Left lung (tissue), 14 donors: ENCODE measurements at places on chromosomes 6 and 20. TPM values are rescaled to one million over a fixed set of nuclear protein-coding genes. Genes with fewer than 3 reads are reported as not detected.

Gene BPIFB4
- not detected for total RNA-seq

Gene SMIM29
- 35.7 TPM for total RNA-seq

Gene NOP56
- 81.0 TPM for total RNA-seq

Gene OR10C1
- not detected for total RNA-seq

Gene GTPBP2
- 73.0 TPM for total RNA-seq

Gene C6orf132
- 20.3 TPM for total RNA-seq

- DNase-seq, result no peak
- H3K4me1 ChIP-seq, result no peaks in the 10 kb centered on the region
- H3K27ac ChIP-seq, result no peak overlapping the region
- H3K36me3 ChIP-seq, result no peaks in the 10 kb centered on the region
- peaks cover 28% of the 10 kb centered on the region for H3K27me3 ChIP-seq
Observed at GRCh38 chr20:48335308-48336050, 492.3 kb downstream of the PREX1 start.

GRCh38 chr20:38671186-38671585 lies 53.1 kb upstream of the SLC32A1 start:
- no peak overlapping the region for H3K27ac ChIP-seq
- peaks cover 96% of the 10 kb centered on the region for H3K27me3 ChIP-seq
- no peak overlapping the region for H3K4me3 ChIP-seq

DNA sequence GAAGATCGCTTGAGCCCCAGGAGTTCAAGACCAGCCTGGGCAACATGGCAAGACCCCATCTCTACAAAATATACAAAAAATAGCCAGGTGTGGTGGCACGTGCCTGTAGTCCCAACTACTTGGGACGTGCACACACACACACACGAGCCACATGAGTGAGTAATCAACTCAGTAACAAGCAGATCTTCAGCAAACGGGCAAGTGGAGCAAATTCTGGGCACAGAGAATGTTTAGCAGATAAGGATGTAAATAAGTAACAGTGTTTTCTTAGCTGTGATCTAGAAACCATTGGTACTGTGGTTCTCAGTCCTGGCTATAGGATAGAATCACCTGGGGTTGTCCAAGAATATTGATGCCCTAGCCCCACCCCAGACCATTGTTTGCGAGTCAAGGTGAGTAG lies 6.1 kb downstream of the PAQR8 start:
- H3K27ac ChIP-seq, result no peak overlapping the region
- peaks cover 4% of the 10 kb centered on the region for H3K36me3 ChIP-seq
- DNase-seq, result no peak
- no peaks in the 10 kb centered on the region for H3K27me3 ChIP-seq

DNA sequence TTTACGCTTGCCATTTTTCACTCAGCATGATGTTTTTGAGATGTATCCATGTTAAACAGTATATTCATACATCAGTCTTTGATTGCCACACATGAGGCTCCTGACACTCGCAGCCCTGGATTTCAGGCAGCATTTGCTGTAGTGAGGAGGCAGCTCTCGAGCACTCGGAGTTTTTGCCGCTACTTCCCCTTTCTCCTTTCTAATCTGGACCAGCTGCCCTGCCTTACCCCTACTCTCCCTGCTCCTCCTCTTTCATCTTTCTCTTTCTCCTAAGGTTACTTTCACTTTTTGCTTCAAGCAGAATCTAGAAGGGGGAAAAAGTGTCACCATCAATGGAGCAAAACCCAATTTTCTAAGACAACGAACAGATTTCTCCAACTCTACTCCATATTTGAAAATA lies 5.9 kb upstream of the CST3 start:
- no peaks in the 10 kb centered on the region for H3K36me3 ChIP-seq
- H3K4me1 ChIP-seq, result peaks cover 4% of the 10 kb centered on the region
- H3K4me3 ChIP-seq, result no peak overlapping the region
- no peaks in the 10 kb centered on the region for H3K27me3 ChIP-seq
- H3K27ac ChIP-seq, result no peak overlapping the region
- DNase-seq, result no peak

GRCh38 chr6:168563656-168564055 lies 122.7 kb downstream of the SMOC2 start:
- no peaks in the 10 kb centered on the region for H3K27me3 ChIP-seq
- no peak overlapping the region for H3K27ac ChIP-seq
- no peaks in the 10 kb centered on the region for H3K36me3 ChIP-seq

- H3K4me3 ChIP-seq, result no peak overlapping the region
- DNase-seq, result no peak
- H3K27ac ChIP-seq, result no peak overlapping the region
- peaks cover 11% of the 10 kb centered on the region for H3K4me1 ChIP-seq
Observed at GRCh38 chr6:111952821-111953540, 79.7 kb upstream of the FYN start.

GRCh38 chr6:116208056-116208785 lies 45.7 kb downstream of the TSPYL4 start:
- no peaks in the 10 kb centered on the region for H3K36me3 ChIP-seq
- H3K27ac ChIP-seq, result no peak overlapping the region
- H3K4me3 ChIP-seq, result no peak overlapping the region
- H3K27me3 ChIP-seq, result no peaks in the 10 kb centered on the region

DNA sequence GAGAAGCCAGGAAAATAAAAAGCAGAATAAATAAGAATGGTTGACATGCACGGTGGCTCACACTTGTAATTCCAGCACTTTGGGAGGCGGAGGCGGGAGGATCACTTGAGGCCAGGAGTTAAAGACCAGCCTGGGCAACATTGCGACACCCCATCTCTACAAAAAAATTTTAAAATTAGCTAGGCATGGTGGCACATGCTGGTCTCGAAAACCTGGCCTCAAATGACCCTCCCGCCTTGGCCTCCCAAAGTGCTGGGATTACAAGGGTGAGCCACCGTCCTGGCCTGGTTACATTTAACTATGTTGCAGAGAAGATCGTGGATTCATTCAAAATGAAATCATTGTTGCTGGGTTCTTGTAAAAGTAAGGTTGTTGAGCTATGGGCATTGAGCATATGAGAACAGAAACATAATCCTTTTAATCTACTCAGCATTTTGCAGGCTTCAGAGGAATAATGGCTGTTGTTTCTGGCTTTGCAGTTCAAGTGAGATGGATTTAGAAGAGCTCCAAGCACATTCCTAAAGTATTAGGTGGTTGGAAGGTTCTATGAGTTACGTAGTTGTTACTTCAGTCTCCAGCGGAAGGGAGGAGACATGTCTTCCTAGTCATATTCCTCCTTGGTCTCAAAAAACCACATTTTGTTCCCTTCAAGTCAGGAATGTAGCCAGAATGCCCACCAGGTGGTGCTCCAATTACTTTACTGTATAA lies 45.6 kb upstream of the RAB23 start:
- no peaks in the 10 kb centered on the region for H3K4me1 ChIP-seq
- no peak overlapping the region for H3K27ac ChIP-seq
- no peaks in the 10 kb centered on the region for H3K36me3 ChIP-seq
- H3K27me3 ChIP-seq, result no peaks in the 10 kb centered on the region

- no peaks in the 10 kb centered on the region for H3K4me1 ChIP-seq
- H3K36me3 ChIP-seq, result no peaks in the 10 kb centered on the region
- H3K27ac ChIP-seq, result no peak overlapping the region
- no peak for DNase-seq
Observed at GRCh38 chr20:4567170-4567569, 154.5 kb upstream of the PRND start.

GRCh38 chr6:78580923-78581322 lies 286.4 kb upstream of the IRAK1BP1 start:
- DNase-seq, result no peak
- no peaks in the 10 kb centered on the region for H3K4me1 ChIP-seq
- no peak overlapping the region for H3K27ac ChIP-seq
- H3K4me3 ChIP-seq, result no peak overlapping the region

GRCh38 chr6:150573041-150573681 lies 26.5 kb upstream of the PLEKHG1 start:
- no peak overlapping the region for H3K27ac ChIP-seq
- no peaks in the 10 kb centered on the region for H3K27me3 ChIP-seq
- no peaks in the 10 kb centered on the region for H3K36me3 ChIP-seq
- no peak for DNase-seq

DNA sequence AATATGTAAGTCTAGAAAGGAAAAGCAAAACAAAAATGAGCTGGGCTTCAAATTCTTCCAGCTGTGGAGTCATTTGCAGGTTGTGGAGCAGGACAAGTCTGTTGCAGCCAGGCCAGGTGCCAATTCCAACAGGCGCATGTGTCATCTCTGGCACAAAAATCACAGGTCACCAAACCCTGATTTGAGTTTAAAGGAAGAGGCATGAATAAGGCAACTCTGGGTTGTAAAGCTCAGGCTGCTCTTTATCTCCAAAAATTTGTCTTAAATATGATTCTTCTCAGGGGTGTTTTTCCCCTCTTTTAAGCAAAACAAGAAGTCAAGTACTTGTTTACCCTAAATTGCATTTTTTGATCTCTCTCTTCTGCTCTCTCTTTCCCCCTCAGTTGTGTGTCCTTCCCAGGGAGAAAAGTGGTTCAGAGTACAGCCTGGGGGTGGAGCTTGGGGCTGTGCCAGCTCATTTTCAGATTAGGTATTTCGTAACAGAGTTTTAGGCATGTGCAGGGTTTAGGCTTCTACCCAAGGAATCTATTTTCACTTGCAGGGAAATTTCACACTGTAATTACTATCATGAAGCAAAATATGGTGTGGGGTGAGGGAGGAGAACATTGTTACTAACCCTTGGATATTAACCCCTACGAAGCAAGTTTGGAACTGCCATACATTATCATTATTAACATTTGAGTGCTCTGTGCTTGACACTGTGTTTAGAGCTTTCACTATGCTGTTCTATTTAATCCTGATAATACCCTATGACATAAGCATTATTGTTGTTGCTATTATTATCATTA lies 8.3 kb upstream of the NCOA3 start:
- H3K4me3 ChIP-seq, result no peak overlapping the region
- H3K4me1 ChIP-seq, result peaks cover 37% of the 10 kb centered on the region
- peak; percentile 94 for DNase-seq
- peak overlapping the region; percentile 77 for H3K27ac ChIP-seq
- H3K27me3 ChIP-seq, result no peaks in the 10 kb centered on the region

GRCh38 chr6:40832691-40833090 lies 206.3 kb downstream of the UNC5CL start:
- no peak for DNase-seq
- no peak overlapping the region for H3K4me3 ChIP-seq
- H3K36me3 ChIP-seq, result no peaks in the 10 kb centered on the region

GRCh38 chr20:45049904-45050471 lies 50.9 kb downstream of the KCNS1 start:
- no peaks in the 10 kb centered on the region for H3K27me3 ChIP-seq
- H3K27ac ChIP-seq, result no peak overlapping the region
- H3K36me3 ChIP-seq, result no peaks in the 10 kb centered on the region
- H3K4me3 ChIP-seq, result no peak overlapping the region
- peaks cover 51% of the 10 kb centered on the region for H3K4me1 ChIP-seq

DNA sequence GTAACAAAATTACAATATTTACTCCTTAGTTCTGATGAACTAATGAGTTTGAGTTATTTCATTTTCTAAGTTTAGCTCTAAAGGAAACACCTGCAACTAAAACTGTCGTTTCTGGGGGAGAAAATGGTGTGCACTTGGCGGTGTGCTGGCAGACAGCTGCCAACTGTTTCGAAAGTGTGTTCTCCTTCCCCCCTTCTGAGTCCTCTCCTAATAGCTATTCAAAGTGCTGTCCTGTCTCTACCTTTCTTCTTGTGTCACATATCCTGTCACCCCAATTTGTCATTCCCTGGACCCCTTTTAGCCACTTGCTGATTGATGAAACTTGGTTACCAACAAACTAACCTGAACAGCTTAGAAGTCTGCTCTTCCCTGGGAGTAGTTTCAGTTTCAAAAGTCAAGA lies 4.9 kb upstream of the UBE2J1 start:
- H3K27me3 ChIP-seq, result no peaks in the 10 kb centered on the region
- no peak overlapping the region for H3K27ac ChIP-seq
- no peaks in the 10 kb centered on the region for H3K4me1 ChIP-seq
- peak overlapping the region; percentile 12 for H3K4me3 ChIP-seq

DNA sequence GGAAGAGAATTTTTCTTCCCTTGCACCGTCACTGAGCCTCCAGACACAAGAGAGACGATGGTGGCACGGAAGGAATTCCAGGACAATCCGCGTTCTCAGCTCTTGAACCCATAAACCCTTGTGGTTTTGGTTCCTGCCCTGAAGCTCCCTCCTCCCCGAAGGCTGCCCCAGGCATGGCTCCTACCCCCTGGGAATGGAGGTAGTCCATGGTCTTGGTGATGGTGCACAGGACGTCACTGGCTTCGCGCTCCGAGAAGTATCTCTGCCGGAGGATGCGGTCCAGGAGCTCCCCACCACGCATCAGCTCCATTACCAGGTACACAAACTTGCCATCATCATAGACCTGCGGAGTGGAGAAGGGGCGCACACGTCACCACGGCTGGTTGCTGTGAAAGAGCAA lies 47.5 kb upstream of the MPC1 start:
- peaks cover 58% of the 10 kb centered on the region for H3K36me3 ChIP-seq
- DNase-seq, result no peak
- H3K4me3 ChIP-seq, result no peak overlapping the region
- H3K4me1 ChIP-seq, result no peaks in the 10 kb centered on the region
- no peak overlapping the region for H3K27ac ChIP-seq
- no peaks in the 10 kb centered on the region for H3K27me3 ChIP-seq

DNA sequence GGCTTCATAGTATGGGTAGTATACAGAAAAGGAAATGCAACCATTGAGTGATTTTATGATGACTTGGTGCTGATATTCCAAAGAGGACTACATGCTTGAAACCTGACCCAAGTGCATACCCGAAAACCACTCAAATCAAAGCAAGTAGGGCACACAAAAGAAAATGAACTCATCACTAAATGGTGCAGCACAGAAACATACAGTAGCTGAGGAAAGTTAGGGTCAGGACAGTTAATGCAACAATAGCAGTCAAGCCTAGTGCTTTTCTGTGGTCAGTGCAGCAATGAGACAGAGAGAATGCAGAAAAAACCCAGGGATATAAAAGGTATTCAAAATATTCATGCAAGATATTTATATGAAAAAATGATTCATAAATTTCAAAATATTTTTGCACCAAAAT lies 711.1 kb downstream of the EPHA7 start:
- no peaks in the 10 kb centered on the region for H3K4me1 ChIP-seq
- H3K27ac ChIP-seq, result no peak overlapping the region
- no peaks in the 10 kb centered on the region for H3K27me3 ChIP-seq

DNA sequence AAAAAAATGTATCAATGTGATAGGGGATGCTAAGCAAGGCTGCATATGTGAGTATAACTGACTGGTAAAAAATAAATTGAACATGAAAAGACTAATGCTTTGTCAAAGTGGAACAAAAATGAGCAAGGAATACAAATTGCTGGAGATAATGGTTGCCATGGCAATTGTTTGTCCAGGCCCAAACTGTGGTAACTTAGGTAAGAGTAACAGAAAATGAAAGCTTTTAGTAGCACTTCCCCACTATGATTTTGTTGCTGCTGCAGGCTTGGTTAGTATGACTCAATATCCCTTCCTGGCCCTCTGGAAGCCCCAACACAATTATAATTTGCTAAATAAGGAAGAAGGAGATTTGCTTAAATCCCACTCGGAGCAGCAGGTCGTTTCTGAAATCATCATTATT lies 577.1 kb downstream of the DOK5 start:
- no peak overlapping the region for H3K4me3 ChIP-seq
- H3K36me3 ChIP-seq, result no peaks in the 10 kb centered on the region
- no peaks in the 10 kb centered on the region for H3K27me3 ChIP-seq
- H3K4me1 ChIP-seq, result no peaks in the 10 kb centered on the region
- DNase-seq, result no peak

GRCh38 chr6:12576389-12576788 lies 140.2 kb upstream of the PHACTR1 start:
- H3K4me3 ChIP-seq, result no peak overlapping the region
- H3K36me3 ChIP-seq, result no peaks in the 10 kb centered on the region
- H3K27me3 ChIP-seq, result no peaks in the 10 kb centered on the region
- DNase-seq, result peak; percentile 12
